Posterior cingulate gyrus (tissue), 11 donors: ENCODE measurements at places on chromosomes 13 and 19.

DNA sequence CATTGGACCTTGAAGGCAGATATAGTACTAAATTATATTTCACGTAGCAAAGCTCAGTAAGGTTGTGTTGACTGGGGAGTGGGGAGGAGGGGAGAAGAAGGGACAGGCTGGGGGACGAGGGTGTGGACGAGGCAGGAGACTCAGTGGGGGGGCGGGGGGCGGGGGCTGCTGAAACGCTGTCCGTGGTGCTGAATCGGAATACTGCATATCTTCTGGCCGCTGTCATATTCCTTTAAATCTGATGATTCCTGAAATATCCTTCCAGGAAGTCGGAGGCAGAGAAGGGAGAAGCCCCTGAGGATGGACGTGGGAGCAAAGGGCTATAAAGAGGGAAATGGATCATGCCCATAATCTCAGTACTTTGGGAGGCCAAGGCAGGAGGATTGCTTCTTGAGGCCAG is 34.7 kb upstream of the CASP14 start:
- DNase-seq: no peak

DNA sequence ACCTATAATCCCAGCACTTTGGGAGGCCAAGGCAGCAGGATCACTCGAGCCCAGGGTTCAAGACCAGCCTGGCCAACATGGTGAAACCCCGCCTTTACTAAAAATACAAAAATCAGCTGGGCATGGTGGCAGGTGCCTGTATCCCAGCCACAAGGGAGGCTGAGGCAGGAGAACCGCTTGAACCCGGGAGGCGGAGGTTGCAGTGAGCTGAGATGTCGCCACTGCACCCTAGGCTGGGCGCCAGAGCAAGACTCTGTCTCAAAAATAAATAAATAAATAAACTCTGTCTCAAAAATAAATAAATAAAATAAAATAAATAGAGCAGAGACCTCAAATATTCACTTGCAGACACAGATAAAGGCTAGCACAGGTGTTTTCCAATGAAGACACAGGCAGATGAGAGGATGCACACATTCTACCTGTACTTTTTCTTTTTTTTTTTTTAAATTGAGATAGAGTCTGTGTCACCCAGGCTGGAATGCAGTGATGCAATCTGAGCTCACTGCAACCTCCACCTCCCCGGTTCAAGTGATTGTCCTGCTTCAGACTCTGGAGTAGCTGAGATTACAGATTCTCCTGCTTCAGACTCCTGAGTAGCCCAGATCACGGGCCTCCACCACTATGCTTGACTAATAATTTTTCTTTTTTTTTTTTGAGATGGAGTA is 2.7 kb upstream of the RPS16 start:
- DNase-seq: no peak

DNA sequence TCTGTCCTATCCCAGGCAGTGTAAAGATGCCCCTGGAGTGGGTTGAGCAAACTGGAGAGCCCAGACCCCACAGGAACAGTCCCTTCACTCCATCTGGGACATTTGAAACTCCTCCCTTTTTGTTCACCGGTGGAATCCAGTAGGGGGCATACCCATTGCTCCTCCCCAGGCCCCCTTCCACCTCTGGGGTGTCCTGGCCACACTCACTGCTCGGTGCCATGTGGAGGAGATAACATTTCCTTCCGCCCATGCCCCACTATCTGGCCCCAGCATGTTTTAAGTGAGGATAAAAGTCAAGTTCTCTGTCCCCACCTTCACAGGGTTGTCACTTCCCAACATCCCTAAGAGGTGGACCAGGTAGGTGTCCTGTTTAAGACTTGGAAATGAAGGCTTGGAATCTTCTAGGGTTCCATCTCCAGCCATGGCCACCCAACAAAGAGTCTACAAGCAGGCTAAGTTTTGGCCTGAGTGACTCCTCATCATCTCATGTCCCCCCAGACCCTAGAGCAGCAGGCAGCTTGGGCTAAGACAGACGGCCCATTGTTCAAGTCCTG is 9.3 kb downstream of the ZNF526 start:
- no peak for DNase-seq

GRCh38 chr19:58212336-58213074 is 16.2 kb upstream of the ZNF544 start:
- no peak for DNase-seq
